ENCODE measurements at places on chromosomes 1 and 21.

DNA sequence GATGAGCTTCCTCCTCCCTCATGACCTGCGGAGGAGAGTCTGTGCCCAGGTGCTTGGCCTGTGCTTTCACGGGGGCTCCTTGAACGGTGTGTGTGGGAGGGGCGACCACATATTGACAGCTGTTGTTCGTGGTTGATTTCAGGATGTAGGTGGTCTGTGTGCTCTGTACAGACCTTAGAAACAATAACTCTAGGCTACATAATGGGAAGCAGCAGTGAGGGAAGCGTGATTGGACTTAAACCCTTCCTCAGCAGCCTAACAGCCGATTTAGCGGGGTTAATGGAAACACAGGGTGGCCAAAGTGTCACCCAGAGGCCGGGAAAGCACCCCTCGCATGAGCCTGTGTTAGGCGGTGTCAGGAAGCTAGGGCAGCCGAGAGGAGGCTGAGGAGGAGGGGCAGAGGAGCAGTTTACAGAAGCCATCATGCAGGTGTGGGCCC, 56.0 kb downstream of the TBCE start:
- no peak for DNase-seq

GRCh38 chr1:109891930-109892329, 18.7 kb upstream of the CSF1 start:
- no peak for DNase-seq

- DNase-seq: no peak
Observed at GRCh38 chr1:92567211-92567868, 80.6 kb upstream of the GFI1 start.

DNA sequence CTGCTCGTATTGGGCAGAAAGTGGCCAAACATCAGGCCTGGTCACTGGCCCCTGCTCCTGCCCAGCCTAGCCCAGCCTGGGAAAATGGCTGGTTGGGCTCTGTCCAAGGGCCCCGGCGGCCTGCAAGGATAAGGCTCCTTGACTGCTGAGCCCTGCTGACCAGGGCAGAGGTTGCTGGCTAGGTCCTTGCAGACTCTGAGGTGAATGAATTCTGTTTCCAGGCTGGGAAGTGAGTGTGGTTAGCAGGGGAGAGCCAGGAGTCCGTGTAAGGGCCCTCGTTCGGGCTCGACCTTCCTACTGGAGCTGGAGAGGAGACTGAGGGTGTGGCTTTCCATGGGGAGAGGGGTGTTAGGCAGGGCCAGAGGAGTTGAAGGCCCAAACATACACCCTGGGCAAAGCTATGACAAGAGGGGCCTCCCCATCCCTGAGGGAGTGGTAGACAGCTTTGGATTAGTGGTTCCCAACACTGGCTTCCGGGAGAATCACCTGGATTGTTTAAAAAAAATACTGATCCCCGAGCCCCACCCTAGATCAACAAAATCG, 20.6 kb downstream of the CSF1 start:
- DNase-seq: peak; percentile 95

- DNase-seq: no peak
Observed at GRCh38 chr1:200415789-200416593, 6.2 kb upstream of the ZNF281 start.

GRCh38 chr1:63670164-63670563, 77.0 kb downstream of the PGM1 start:
- DNase-seq: no peak

All from WTC11 (cell line).